ENCODE measurements at places on chromosomes 6 and 20.

DNA sequence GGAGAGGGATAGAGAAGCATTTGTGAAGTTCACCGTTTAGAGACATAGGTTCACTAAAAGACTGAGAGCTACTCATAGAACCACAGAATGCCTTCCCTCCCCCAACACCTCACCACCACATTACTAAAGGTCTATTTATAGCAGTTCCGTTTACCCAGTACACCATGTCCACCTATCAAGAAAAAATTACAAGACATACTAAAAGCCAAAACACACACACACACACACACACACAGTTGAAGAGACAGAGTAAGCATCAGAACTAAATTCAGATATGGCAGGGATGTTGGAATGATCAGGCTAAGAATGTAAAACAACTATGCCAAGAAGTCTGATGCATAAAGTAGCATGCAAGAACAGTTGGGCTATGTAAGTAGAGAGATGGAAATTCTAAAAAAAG, 52.3 kb downstream of the SLC22A3 start:
- DNase-seq, result no peak

DNA sequence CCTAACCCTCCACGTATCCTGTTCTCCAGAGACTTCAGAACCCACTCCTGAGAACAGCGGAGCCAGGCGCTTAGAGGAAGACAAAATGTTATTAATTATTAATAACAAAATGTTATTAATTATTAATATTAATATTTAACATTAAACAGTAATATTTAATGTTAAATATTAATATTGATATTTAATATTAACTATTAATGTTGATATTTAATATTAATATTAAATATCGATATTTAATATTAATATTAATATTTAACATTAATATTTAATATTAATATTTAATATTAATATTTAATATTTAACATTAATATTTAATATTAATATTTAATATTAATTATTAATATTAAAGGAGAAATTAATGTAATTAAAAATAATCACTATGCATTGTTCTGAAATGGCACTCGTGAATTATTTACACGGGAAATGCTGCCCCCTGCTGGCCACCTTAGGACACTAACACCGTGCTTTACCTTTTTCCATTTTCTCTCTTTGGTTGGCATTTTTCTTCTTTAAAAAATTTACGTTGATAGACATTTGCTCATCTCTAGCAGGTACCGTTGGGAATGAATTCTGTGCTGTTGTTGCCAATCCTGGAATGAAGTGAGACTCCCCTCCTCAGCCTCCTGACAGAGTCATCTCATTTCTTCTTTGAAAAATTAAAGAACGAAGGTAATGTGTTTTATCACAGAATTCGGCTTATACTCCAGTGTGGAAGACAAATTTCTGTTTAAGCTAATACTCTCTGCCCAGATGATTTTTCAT, 7.5 kb upstream of the GGTLC1 start:
- DNase-seq, result no peak

- no peak for DNase-seq
Measured at GRCh38 chr20:36017048-36017951, 48.9 kb downstream of the CNBD2 start.

GRCh38 chr6:32210191-32210601, 13.7 kb downstream of the NOTCH4 start:
- no peak for DNase-seq

- DNase-seq, result no peak
Measured at GRCh38 chr20:12467758-12468157, 541.0 kb upstream of the SPTLC3 start.

- no peak for DNase-seq
Measured at GRCh38 chr6:105880030-105880492, 206.1 kb upstream of the PRDM1 start.

Data from progenitor cell of endocrine pancreas (in vitro differentiated cells).